ENCODE measurements at places on chromosomes 1 and 21.
A peak's percentile ranks its signal among the peaks of the same experiment; 100 is the strongest.

GRCh38 chr1:32736812-32737791 lies 34.5 kb upstream of the SYNC start:
- no peak for DNase-seq

DNA sequence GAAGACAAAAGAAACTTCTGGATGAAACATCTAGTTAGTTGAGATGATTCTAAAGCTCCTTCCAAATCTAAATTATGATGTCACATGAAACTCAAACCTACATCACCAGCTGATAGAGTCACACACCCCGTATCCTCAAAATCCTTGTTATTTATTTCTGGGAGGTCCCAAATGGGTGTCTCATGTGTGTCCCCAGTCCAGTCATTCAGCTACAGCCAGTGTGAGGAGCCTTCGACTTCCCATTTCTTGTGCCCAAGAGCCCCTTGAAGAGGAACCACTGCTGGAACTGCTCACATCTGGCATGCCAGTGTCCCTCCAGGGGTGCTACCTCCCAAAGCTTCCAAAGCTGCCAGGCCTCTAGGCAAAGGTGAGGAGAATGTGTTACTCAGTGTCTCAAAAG lies 32.5 kb upstream of the KCNA3 start:
- DNase-seq, result no peak

DNA sequence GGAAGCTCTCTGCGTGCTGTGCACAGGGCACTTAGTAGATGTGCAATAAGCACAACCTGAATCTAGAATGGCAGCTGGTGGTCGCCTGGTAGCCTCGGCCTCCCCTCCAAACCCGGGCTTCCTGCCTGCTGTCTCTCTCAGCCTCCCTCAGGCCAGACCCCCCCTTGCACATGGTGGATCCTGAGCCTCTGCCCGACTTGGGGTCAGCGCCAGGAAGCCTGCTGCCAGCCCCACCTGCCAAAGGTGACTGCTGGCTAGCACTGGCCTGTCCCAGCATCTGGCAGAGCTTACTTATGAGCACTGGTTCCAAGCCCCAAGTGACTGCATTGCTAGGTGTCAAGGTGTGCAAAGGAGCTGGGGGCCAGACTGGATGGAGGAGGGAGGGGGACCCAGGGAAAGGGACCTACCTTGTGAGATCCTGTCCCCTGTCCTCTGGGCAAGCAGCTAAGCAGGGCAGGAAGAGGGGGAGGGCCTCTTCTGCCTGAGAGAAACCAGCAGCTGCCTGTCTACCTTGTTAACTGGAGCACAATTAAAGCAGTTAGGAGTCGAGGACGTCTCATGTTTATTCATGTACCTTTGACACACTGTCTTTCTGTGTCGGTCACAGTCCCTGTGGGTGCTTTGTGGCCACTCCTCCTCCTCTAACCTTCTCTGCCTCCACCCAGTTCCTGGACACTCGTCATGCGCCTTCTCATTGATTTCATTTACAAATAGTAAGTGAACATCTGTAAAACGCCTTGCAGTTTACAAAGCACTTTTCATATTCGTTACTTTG lies 100.9 kb downstream of the DDX20 start:
- no peak for DNase-seq

- no peak for DNase-seq
Measured at GRCh38 chr1:83086346-83086745, 912.6 kb downstream of the TTLL7 start.

DNA sequence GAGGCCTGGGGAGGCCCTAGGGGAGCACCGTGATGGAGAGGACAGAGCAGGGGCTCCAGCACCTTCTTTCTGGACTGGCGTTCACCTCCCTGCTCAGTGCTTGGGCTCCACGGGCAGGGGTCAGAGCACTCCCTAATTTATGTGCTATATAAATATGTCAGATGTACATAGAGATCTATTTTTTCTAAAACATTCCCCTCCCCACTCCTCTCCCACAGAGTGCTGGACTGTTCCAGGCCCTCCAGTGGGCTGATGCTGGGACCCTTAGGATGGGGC lies 5.2 kb downstream of the ELF3 start:
- no peak for DNase-seq

DNA sequence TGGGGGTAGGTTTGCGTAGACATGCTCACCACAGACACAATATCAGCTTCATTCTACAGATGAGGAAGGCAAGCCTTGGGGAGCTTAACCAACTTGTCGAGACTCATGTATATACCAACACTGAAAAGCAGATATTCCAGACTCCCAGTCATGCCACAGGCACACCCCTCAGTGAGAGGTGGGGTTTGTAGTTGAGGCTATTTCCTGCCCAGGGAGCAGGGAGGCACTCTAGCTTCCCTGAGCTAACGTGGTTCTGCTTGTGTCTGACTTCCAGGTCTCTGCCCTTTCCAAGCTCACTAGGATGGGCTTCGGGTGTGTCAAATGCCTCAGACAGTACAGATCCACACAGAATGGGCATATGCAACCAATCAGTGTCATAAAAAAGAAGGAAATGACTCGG lies 122.3 kb upstream of the RUNX1 start:
- DNase-seq, result no peak

DNA sequence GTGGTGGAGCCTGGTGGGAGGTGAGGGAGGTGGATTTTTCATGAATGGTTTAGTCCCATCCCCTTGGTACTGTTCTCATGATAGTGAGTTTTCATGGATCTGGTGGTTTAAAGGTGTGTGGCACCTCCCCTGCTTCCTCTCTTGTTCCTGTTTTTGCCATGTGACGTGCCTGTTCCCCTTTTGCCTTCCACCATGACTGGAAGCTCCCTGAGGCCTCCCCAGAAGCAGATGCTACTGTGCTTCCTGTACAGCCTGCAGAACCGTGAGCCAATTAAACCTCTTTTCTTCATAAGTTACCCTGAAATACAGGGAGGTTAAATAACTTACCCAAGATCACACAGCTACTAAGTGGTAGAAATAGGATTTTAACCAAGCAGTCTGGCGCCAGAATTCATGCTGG lies 4.3 kb upstream of the HEYL start:
- no peak for DNase-seq

DNA sequence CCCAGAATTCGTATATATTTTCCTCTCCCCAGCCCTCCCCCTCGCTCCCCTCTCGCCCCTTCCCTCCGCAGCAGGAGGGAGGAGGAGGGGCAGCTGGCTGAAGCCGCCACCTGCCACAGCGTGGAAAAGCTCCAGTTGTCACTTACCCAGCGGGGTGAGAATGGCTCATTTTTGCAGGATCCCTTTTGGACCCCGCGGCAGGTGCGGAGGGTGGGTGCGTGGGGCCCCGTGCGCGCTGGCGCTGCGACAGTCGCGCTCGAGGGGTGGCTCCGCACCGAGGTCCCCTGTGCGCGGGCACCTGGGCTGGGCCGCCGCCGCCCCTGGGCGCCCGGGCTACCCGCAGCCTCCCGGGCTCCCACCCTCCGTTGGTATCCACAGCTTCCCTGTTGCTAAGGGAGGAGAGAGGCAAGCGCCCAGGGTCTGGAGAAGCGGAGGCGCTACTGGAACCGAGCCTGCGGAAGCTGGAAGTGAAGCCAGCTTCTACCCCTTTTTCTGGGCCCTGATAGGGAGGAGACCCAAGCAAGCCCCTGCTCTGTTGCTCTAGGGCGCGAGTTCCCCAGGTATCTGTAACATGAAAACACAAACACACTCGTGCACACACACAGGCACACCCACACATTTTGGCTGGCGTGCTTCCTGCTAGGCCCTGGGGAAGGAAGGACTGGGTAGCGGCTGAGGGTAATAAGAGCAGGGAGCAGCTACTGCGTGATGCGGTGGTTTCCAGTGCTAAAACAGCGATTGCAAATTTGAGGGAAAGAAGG lies at the start of gene ERICH3:
TSS of gene ERICH3 (minus strand) at position 442 of the 761 bp plus-strand sequence. CDS start at position 169, 273 bp downstream.
- DNase-seq, result peak; percentile 3

DNA sequence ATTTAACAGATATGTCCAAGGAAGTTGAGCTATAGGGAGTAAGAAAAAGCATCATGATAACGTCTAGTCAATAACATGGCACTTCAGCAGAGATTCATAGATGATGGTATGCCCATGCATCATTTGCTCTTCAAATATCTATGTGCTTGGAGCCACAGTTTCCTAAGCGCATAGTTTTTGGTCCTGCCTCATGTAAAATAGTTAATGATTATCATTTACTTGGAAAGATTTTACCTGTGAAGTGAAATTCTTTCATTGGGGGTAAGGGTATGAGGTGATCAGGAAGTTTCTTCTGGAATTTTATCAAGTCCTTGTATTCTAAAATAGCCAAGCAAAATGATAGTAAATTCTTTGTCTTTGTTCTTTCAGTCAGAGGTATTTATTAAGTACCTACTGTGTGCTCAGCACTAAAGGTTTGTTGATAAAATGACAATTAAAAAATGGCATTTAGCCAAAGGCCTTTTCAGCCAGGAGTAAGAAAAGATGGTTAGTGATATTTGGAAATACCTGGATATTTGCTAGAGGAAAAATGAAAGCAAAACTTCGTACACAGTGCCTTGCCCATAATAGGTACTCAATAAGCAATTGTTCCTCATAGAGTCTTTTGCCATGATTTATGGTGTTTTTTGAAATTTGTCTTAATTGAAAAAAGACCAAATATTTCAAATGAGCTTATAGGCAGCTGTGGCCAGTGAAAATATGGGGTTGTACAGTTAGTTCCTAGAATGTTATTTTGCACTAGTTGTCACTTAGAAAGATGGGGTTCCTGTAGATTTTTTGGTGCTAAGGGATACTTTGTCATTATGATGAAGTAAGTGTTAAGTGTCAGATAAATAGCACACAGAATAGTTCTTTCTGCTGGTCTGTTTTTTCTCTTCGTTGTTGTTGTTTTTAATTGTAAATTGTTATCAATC lies 13.1 kb downstream of the PDIK1L start:
- no peak for DNase-seq

DNA sequence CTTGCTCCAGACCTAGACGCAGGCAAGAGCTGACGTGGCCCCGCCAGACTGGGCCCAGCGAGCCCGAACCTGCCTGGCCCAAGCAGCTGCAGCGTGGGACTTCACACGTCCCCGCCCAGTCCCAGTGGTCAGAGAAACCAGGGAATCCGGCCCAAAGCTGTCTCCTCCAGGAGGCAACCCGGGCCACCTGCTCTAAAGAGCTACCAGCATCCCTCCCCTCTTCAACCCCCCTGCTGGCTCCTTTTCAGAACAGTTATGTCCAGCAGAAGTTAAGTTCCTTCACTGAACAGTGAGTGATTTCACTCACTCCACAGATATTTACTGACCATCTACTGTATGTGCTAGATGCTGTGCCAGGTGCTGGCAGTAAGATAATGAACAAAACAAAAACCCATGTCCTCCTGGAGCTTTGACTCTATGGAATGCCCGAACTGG lies 2.1 kb upstream of the EFNA1 start:
- DNase-seq, result no peak

- DNase-seq, result no peak
Measured at GRCh38 chr21:37619464-37619974, 252.9 kb downstream of the DYRK1A start.

- DNase-seq, result peak; percentile 30
Measured at GRCh38 chr1:45009956-45010854, 919 bp downstream of the HECTD3 start.

DNA sequence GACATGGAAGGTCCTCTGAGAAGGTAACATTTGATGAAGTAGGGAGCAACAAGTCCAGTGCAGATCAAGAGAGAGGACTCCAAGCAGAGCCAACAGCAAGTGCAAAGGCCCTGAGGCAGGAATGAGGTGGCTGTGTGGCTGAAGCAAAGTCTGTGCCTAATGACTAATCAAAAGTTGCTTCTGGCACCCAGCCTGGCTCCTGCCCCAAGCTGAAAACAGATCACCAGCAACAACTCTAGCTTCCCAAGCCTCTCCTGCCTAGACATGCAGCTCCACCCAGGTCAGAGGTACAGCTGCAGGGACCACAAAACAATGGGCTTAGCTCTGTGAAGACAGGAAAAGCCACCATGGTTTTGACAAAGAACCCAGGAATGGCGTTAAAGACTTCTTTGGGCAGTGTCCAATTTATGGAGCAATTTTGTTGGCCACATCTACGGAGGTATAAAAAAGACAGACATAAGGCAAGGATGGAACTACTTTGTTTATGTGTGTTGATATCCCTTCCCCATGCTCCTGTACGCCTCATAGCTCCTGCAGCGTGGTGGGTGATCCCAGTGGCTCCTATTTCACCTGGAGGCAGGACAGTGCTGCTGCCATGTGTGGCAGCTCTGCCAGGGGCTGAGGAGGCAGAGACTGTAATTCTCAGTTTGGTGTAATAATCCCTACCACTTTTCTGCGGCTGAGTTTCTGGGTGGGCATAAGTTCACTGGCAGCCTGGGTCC lies 26.4 kb upstream of the IGSF3 start:
- DNase-seq, result no peak

DNA sequence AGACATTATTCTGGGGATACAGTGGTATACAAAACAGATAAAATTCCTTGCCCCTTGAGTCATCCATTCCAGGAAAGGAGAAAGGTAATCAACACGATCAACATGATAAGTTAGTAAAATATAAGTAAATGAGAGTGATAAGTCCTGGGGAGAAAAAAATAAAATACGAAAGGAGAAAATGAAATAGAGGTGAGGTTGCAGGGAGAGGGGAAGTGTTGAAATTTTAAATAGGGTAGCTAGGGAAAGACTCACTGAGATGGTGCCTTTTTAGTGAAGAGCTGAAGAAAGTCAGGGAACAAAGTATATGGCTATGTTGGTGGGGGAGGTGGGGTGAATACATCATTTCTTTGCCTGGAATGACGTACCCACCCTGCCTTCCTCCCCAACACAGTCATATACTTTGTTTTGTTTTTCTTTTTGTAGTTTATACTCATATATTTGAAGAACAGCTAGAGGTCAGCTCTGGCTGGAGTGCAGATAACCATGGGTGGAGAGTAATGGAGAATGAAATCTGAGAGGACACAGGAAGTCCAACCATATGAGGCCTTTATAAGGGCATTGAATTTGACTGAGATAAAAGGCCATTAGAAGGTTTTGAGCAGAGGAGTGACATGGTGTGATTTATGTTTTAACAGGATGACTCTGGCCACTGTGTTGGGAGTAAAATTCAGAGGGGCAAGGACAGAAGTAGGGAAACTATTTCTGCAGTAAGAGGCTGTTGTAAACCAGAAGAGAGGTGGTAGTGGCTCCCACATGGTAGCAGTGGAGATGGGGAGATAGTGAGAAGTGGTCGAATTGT lies 54.8 kb downstream of the OSBPL9 start:
- no peak for DNase-seq

DNA sequence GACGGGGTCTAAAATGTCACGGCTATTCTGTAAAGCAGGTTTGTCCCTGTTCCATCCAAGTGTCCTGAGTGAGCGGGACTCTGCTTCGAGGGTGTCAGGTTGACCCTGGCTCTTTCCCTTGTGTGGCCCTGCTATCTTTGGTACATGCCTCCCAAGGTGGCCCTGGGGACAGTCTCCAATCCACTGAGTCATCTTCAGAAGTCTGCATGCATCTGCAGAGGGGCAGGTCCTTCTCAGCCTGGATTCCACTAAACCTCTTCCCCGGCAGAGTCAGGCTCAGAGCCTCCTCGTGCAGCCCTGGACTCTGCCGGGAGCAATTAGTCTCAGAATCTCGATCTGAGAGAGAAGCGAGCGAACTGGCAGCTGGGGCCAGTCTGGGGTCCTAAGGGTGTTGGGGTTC lies 50.1 kb upstream of the KCNJ15 start:
- DNase-seq, result no peak

GRCh38 chr1:223724376-223724775 lies 12.0 kb downstream of the CAPN2 start:
- DNase-seq, result no peak

Measured in GM12865 (cell line).